ENCODE measurements at places on chromosomes 7 and 10.

DNA sequence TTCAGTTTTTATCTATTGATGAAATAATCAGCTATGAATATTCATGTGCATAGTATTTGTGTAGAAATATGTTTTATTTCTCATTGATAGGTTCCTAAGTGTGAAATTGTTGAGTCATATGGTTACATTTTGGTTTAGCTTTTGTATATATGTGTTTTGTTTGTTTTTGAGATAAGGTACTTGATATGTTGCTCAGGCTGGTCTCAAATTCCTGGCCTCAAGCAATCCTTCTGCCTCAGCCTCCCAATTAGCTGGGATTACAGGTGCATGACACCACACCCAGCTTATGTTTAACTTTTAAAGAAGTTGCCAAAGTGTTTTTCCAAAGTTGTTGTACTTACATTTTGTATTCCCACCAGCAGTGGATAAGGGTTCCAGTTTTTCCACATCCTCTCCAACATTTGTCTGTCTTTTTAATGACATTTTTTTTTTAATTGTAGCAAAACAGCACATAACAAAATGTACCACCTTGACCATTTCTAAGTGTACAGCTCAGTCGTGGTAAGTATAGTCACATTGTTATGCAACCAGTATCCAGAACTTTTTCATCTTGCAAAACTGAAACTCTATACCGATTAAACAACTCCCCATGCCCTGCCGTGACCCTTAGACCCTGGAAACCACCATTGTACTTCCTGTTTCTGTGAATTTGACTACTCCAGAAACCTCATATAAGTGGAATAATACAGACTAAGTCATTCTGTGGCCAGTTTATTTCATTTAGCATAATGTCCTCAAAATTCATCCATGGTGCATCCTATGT is 12.6 kb upstream of the UBE2D1 start:
- DNase-seq = no peak

- no peak for DNase-seq
Observed at GRCh38 chr7:126940723-126941307, 311.9 kb downstream of the GRM8 start.

- DNase-seq = no peak
Observed at GRCh38 chr10:73093922-73094850, 2.5 kb downstream of the P4HA1 start.

DNA sequence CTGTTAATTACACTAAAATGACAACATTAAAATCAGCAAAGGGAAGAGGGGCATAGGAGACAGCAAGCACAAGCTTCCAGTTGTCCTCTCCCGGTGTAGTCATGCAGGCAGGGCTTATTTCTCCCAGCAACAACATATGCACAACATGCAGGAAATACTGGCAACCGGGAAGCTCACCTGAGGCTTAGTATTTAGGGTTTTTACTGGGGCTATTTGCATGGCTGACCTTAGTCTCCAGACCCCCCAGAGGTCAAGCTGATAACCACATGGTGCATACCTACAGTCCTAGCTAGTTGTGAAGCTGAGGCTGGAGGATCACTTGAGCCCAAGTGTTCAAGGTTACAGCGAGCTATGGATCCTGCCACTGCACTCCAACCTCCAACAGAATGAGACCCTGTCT is 12.8 kb upstream of the JMJD1C start:
- no peak for DNase-seq

DNA sequence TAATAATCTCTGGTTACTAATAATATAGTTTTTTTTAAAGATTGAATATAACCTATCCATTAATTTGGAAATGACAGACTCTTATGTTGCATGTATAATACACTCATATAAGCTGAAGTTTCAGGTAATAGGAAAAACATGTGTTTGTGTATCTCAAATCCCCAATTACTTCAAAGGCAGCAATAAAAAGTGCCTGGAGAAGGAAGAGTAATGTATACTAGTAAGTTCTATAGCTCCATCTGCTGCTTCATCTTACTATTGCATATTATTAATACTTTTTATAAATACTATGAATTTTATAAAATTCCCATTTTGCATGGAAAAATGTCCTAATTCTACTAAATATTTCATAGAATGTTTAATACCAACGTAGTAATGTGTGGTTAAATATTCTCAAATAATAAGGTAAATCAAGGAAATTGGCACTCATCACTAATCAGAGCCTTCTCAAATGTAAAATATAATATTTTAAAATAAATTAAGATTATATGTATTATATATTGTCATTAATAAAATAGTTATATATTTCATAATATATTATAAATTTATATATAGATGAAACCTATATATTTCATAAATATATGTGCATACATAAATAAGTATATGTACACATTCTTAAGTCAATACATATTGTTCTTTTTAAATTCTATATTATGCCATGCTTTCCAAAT is 311.9 kb downstream of the HGF start:
- no peak for DNase-seq

- DNase-seq = no peak
Observed at GRCh38 chr10:82378146-82378545, 503.2 kb downstream of the NRG3 start.

DNA sequence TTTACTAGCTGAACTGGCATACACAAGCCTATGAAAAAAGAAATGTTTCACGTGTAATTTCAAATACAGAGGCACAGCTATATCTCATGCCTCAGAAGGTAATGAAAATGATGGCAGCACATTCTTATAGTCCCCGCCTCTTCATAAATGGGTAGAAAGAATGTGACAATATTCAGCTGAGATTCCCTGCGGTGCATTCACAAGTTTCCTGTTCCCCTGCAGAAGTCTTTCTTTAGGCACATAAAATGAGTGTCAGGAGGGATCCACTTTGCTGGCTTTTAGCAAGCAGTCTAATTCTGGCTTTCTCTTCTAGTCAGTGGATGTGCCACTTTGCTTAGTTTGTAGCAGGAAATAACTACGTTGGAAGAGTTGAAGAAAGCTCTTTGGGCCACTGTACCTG is 56.1 kb downstream of the DGKB start:
- no peak for DNase-seq

DNA sequence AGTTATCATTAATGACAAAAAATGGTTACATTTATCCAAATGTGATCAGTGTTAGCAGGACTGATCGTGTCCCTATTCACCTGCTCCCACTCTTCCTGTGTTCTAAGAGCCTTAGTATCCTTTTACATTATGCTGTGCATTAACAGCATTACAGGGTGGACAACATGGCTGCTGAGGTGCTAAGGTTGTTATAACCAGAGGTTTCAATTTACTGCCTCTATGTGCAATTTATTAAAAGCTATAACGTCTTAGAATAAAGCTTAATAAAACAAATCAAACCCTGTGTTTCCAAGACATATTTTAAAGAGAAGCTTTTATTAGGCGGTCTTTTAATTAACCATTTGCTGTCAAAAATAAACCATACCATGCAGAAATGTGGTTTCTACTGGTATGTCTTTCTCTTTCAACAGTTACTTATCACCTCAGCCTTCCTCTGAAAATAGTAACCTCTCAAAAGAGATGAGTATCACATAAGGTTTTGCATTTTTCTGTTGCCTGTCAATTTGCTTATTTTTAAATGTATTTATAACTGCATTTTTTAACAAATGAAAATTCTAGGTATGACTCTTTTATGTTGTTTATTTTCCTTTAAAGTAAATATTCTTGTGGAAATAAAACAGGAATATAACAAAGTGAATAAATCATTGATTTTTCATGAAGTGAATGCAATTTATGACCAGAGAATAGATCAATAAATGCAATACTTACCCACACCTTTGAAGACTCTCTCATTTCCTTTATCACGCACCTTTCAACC is 849.8 kb upstream of the SORCS1 start:
- no peak for DNase-seq

DNA sequence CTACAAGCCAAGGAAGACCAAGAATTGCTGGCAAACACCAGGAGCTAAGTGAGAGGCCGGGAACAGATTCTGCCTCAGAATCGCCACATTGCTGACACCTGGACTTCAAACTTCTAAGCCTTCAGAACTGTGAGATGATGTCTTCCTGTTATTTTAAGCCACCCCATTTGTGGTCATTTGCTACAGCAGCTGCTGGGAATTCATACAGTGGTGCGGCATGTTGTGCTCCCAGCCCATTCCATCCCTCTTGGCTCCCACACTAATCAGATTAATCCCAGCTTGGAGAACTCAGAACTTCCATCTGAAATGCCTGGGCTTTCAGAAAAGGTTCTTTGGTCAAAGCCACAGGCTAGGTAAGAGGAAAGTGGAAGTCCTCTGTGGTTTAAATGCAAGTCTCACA is 24.9 kb downstream of the TCAF1 start:
- no peak for DNase-seq

DNA sequence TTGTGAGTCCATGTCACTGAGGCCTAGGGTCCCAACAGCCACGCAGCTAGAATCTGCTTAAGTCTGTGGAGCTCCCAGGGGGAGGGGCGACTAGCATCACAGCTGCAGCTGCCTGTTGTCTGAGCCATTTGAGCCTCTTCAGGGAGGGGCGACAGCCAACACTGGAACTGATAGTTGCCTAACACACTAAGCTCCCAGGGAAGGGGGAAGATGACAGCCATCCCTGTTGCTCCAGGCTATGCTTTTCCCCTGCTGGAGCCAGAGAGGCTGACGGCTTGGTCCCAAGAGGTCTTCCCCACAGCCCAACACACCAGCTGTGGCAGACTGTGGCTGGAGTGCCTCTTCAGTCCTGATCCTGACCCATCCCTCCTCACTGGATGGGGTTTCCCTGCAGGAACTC is 817.5 kb downstream of the NXPH1 start:
- DNase-seq = no peak

DNA sequence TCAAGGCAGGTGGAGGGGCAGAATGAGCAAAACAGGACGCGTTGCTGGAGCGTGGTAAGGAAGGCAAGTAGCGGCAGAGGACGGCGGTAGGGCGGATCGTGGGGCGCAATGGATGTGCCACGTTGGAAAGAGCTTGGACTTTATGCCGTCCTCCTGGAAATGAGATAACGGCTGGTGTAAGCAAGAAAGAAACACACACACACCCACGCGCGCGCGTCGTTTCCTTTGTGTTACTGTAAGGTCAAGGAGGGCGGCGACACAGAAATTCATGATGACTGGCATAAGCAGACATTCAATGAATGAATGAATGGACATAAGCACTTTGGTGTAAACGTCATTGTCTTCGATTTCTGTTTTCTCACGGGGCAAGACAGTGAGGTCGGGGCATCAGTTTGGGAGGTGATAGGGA is 683 bp upstream of the ENTPD7 start:
- peak; percentile 63 for DNase-seq

GRCh38 chr7:52197221-52197620 is 838.2 kb upstream of the POM121L12 start:
- no peak for DNase-seq

- no peak for DNase-seq
Observed at GRCh38 chr7:128402356-128402755, 7.4 kb downstream of the IMPDH1 start.

GRCh38 chr7:6385110-6385781 is 62.5 kb downstream of the DAGLB start:
- no peak for DNase-seq

DNA sequence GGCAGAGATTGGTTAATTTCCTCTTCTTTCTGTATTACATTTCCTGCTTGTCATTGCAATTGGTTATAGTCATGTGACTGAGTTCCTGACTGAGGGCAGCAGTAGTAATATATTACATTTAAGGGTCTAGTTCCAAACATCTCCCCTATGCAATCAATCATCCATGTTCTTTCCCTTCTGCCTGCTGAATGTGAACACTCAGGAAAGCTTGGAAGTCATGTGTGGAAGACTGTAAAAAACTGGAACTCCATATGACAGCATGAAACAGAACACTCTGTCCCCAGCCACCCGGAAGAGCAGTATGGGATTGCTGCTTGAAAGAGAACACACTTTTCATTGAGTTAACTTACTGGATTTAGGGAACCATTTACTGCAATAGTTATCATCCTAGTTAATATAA is 459.7 kb upstream of the SEMA3A start:
- DNase-seq = no peak

DNA sequence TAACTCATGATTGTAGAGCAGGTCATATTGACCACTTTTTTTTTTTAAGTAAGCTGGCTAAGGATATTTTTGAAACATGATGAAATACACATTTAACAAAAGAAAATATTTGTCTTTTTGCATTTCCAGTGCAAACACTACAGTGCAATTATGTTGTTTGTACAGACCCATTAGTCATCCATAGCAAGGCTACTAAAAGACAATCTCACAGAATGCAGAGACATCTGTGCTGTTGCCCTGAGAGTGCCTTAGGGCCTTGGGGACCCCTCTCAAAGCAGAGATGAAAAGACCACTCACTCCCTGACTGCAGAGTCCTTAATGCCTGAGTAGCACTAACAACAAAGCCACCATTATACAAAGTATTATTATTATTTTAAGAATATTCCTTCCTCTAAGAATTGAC is 104.5 kb downstream of the NRCAM start:
- no peak for DNase-seq

DNA sequence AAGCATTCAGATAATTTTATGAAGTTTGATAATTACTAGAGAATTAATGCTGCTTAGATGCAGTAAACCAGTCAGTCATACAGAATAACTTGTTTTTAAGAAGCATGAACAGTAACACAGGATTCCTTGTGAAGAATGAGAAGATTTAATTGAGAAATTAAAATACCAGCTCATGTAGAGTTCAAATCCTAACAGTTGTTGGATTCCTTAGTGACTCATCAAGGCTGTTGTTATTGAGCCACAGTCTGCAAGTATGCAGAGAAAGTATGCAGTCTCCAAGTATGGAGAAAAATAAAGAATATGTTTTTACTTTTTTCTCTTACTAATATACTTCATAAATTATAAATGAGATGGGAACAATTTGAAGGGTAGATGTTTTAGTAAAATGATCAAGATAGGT is 30.2 kb upstream of the CYP26C1 start:
- no peak for DNase-seq

DNA sequence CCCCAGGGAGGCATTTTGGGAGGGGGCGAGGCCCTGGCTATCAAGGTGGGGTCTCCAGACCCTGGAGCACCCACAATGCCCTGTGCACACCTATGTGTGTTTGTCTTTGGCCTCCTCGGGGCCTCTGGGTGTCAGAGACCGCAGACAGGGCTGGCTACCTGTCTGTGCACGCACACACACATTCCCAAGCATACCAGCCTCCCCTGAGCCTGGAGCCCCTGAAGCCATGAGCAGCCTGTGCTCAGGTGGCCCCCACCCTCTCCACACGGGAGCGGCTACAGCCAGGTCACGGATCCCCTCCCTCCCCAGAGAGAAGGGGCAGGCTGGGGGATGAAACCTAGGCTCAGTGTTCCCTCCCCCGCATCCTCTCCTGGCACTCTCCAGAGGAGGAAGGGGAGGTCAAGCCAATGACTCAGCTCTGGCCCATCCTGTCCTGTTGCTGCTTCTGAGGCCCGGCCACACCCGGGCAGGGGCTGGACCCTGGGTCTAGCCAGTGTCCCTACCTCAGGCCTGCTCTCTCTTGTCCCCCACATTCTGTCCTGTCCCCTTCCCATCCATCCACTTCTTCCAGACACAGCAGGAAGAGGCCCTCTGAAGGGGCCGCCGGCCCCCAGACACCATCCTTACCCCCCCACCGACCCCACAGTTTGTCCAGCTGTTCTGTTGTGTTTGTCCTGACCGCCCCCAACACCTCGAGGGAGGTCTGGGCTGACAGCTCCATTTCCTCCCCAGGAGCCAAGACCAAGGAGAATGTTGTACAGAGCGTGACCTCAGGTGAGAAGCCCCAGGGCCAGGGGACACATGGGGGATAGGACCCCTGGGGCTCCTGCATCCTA is 720 bp downstream of the SNCG start:
- DNase-seq = no peak

Measured in stimulated activated naive CD4-positive, alpha-beta T cell treated with Interleukin-2 at 50 U/mL for 16 hours (primary cell).